Aorta (tissue), 5 donors: ENCODE measurements at places on chromosomes 3 and 15. TPM values are rescaled to one million over a fixed set of nuclear protein-coding genes. Genes with fewer than 3 reads are reported as not detected.
A peak's percentile ranks its signal among the peaks of the same experiment; 100 is the strongest.

HOMER2 gene
- 2.3 TPM for total RNA-seq

FBXW12 gene
- total RNA-seq = not detected

FAM107A gene
- 23.6 TPM for total RNA-seq

LMAN1L gene
- 0.30 TPM for total RNA-seq

- no peaks in the 10 kb centered on the region for H3K27me3 ChIP-seq
- no peaks in the 10 kb centered on the region for H3K36me3 ChIP-seq
- no peak for DNase-seq
- no peak overlapping the region for H3K4me3 ChIP-seq
- no peak overlapping the region for H3K27ac ChIP-seq
- H3K4me1 ChIP-seq = no peaks in the 10 kb centered on the region
These were observed 91.1 kb downstream of the TOP2B start for GRCh38 chr3:25573386-25574171.

DNA sequence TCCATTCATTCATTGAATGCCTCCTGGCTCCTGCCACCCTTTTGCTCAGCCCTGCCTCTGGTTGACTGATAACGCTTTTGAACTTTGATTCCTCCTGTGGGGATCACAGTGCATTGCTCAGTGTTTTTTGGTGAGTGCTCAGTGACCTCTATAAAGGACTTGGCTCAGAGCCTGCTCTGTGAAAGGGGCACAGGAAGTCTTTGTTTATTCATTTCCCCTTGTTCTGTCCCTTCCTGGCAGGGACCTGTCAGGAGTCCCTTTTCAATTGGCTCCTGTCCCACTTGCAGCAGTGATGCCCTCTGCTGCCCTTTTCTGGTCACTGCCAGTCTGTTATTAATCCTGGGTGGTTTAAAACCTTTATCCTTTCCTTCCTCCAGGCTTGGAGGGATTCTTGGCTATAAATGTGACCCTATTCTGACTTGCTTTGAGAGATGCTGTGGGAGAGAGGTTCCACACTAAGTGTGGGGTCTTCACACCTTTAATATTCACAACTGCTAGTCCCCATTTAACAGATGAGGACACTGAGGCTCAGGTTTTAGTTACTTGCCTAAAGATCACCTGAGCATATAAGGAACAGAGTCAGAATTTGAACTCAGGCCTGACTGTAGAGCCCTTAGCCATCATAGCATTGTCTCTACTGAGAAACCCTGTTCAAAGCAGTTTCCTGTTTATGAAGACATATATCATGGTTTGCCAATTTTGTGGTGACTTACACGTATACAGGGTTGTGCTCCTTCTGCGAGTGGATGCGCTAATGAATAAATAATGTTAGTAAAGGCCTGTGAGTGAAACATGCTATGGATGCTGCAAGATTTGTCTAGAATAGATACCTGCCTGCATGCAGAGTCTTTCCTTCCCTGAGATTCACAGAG is 23.2 kb upstream of the TATDN2 start:
- H3K27ac ChIP-seq = no peak overlapping the region
- no peaks in the 10 kb centered on the region for H3K27me3 ChIP-seq
- no peaks in the 10 kb centered on the region for H3K4me1 ChIP-seq
- peak; percentile 76 for DNase-seq
- H3K4me3 ChIP-seq = no peak overlapping the region
- H3K36me3 ChIP-seq = no peaks in the 10 kb centered on the region

GRCh38 chr3:61944726-61945125 is 383.4 kb downstream of the PTPRG start:
- H3K27me3 ChIP-seq = no peaks in the 10 kb centered on the region
- H3K36me3 ChIP-seq = no peaks in the 10 kb centered on the region
- DNase-seq = no peak
- no peak overlapping the region for H3K27ac ChIP-seq

- no peak overlapping the region for H3K4me3 ChIP-seq
- no peaks in the 10 kb centered on the region for H3K4me1 ChIP-seq
- H3K27me3 ChIP-seq = no peaks in the 10 kb centered on the region
- H3K36me3 ChIP-seq = no peaks in the 10 kb centered on the region
- DNase-seq = no peak
These were observed 11.4 kb upstream of the POMGNT2 start for GRCh38 chr3:43117257-43117656.

DNA sequence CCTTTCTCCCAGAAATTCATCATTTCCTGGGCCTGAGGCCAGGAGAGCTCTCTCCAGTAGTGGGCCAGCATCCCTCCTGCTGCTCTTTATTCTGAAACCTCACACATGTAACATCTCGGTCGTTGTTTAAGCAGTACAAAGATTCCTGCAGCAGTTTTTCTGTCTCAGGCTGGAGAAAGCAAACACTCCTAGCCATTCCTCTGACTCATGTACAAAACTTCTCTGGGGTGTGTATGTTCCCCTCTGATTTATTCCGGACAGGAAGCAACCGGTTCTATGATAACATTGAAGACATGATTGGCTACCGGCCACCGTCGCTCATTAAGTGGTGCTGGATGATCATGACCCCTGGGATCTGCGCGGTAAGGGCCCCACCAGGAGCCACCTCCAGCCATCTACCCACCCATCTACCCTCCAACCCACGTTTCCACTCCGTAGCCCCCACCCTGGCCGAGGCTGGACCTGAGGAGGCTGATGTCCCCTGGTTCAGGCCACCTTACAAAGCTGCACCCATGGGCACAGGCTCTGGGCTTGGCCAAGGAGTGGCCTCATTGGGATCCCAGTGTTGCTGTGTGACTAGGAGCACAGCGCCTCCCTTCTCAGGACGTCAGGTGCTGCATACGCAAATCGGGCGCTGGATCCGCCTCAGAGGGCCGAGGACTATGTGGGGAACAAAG is 58.6 kb upstream of the SLC6A1 start:
- H3K27ac ChIP-seq = no peak overlapping the region
- H3K27me3 ChIP-seq = no peaks in the 10 kb centered on the region
- peak; percentile 74 for DNase-seq
- H3K36me3 ChIP-seq = no peaks in the 10 kb centered on the region
- H3K4me3 ChIP-seq = no peak overlapping the region

- no peak within 1 kb of the TSS for H3K27ac ChIP-seq
- no peaks in the 10 kb centered on the region for H3K4me1 ChIP-seq
- DNase-seq = peak; percentile 81
- H3K4me3 ChIP-seq = peak within 1 kb of the TSS; percentile 67
These were observed at the start of gene CSPG5 for GRCh38 chr3:47578691-47579632. Gene CSPG5, minus strand, starts transcription at chr3:47578865. Its CDS starts 172 bp downstream, at chr3:47578693.

GRCh38 chr15:101250873-101251829 is 697 bp downstream of the CHSY1 start:
- peaks cover 4% of the 10 kb centered on the region for H3K4me1 ChIP-seq
- no peaks in the 10 kb centered on the region for H3K36me3 ChIP-seq
- H3K4me3 ChIP-seq = peak overlapping the region; percentile 70

GRCh38 chr3:80701349-80701748 is 933.6 kb upstream of the ROBO1 start:
- no peaks in the 10 kb centered on the region for H3K4me1 ChIP-seq
- H3K36me3 ChIP-seq = no peaks in the 10 kb centered on the region
- no peaks in the 10 kb centered on the region for H3K27me3 ChIP-seq
- no peak for DNase-seq

DNA sequence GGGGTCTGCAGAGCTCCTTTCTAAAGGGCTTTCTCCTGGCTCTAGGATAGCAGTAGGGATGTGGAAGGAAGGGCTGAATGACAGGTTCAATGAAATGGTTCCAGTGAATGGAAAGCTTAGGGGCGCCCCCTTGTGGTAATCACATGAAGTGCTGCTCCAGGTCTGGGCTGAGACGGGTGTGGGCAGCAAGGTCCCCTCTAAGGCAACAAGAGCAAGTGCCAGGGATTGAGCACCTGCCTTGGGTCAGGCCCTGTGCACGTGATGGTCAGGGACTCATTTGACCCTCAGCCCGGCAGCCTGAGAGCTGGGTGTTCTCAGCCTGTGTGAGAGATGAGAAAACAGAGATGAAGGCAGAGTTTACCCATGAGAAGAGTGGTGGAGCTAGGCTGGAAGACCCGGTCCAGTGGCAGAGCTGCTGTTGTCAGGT is 12.1 kb upstream of the CX3CR1 start:
- H3K4me1 ChIP-seq = no peaks in the 10 kb centered on the region
- H3K4me3 ChIP-seq = no peak overlapping the region
- DNase-seq = peak; percentile 88

DNA sequence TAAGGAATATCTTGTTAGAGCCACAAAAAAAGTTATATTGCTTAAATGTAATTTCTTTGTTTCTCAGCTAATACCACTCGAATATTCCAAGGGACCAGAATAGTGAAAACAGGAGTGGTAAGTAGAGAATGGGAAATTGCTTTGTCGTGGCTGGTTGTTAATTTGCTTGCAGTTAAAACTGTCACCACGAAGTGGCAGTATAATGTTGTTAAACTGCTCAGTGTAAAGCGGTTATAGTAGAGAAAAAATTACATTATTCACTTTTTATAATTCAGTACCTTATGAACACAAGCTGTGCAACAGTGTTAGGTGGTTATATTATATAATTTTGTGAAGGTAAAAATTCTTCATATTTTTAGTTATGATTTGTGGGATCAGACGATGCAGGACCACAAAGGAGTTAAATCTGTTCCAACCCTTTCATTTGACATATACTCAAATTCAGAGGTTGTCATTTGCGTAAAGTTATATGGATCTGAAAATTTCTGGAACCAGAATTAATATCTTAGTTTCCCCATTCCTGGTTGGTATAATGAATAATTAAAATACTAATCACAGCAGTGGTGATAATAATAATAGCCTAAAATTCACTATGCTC is 171.8 kb downstream of the FEZF2 start:
- no peaks in the 10 kb centered on the region for H3K27me3 ChIP-seq
- H3K27ac ChIP-seq = no peak overlapping the region
- H3K4me1 ChIP-seq = no peaks in the 10 kb centered on the region
- H3K4me3 ChIP-seq = no peak overlapping the region
- H3K36me3 ChIP-seq = peaks cover 2% of the 10 kb centered on the region
